ENCODE measurements at places on chromosomes 7 and 10.

DNA sequence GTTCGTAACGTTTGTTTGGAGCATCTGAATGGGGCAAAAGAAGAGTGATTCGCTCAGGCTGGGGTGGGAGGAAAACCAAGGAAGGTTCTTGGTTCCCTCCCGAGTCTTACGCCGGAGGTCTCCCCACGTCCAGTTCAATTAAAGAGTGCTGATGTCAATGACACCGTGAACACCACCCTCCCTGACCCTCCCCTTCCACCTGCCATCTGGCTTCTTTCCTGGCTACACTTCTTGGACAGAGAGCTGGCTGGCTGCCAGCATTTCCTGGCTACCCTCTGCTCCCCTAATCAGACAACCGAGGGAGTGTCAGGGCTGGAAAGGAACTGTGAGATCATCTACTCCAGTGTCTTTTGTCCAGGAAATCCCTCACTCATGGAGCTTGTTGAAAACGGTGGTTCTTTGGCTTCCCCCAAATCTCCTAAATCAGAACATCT lies 24.1 kb upstream of the FFAR4 start:
- peak; percentile 98 for DNase-seq

GRCh38 chr7:46791188-46791587 lies 790.7 kb downstream of the TNS3 start:
- no peak for DNase-seq

GRCh38 chr7:7554649-7555575 lies 11.8 kb upstream of the MIOS start:
- peak; percentile 89 for DNase-seq

DNA sequence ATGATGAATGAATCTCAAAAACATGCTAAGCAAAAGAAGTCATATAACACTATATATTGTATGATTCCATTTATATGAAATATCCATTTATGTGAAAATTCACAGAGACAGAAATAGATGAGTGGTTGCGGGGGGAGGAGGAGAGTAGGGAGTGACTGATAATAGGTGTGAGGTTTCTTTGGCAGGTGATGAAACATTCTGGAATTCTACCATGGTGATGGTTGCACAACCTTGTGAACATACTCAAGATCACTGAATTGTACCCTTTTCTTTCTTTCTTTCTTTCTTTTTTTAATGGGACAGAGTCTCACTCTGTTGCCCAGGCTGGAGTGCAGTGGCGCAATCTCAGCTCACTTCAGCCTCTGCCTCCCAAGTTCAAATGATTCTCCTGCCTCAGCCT lies 10.7 kb downstream of the SVOPL start:
- DNase-seq = no peak

DNA sequence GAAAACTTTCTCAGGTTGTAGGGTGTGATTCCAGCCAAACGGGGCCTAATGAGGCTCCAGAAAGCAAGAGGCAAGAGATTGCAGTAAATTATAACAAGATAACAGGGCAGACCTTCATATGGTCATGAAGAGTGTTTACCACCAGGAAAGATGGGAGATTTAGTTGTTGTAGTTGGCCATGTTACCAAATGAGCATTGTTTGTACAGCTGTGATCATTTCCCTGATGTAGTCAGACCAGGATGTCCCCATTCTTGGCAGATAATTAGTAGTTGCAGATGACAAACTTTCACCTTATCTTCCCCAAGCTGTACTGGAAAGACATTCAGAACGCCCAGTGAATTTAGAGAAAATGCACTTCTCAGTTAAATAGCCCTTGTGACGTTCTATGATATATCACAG lies 630.8 kb downstream of the ANKRD7 start:
- DNase-seq = no peak

DNA sequence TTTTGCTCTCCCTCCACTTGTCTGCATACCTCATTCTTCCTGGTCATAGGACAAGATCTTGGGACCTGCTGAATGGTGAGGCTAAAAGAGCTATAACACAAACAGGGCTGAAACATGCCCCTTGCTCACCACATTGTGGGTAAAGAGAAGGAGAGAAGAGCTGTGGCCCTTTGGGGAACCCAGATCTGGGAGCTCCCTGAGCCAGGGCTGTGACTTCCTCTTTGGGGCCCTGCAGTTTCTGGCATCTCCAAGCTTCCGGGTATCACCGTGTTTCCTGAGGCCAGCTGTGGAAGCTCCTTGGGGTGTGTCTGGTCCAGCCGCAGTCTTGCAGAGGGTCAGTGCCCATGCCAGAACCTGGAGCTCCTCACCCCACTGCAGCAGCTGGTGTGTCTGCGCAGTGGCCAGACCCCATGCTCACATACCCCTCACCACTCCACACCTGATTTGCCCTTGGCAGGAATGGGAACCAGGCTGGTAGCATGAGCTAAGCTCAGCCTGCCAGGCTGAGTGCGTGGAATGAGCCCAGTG lies 34.0 kb downstream of the DKK1 start:
- no peak for DNase-seq

- DNase-seq = no peak
Observed at GRCh38 chr7:130270947-130271800, 4.5 kb downstream of the CPA2 start.

DNA sequence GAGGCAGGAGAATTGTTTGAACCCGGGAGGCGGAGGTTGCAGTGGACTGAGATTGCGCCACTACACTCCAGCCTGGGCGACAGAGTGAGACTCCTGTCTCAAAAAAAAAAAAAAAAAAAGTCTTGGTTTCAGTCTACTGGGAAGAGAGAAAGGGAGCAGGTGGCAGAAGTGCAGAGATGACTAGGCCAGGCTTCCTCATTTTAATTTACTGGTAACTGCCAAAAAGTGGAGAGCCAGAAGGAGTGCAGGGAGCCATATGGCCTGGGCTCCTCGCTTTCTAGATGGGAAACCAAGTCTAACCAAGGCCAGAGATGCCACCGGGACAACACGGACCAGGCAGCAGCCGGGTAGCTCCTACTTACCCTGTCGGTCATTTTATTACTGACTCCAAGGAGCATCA lies 12.2 kb downstream of the SEPHS1 start:
- no peak for DNase-seq
